ENCODE measurements at places on chromosomes 6 and 20. TPM values are rescaled to one million over a fixed set of nuclear protein-coding genes. Genes with fewer than 3 reads are reported as not detected.

DNA sequence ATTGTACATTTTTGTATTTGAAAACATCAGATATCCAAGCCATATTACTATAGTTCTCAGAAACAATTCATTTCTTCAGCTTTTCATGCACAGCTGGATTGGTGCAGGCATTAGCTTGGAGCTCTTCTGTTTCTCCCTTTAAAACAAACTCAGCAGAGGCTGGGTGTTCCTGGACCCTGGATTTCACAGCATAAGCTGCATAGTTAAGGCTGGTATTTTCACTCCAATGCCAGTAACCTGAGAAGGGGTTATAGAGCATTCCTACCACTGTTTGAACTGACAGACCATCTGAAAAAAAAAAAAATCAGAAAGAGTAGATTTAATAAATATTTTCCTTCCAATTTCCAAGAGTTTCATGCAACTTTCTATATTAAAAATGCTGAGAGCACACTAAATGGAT, 20.1 kb upstream of the FAXC start:
- H3K4me3 ChIP-seq, result no peak overlapping the region
- no peaks in the 10 kb centered on the region for H3K27me3 ChIP-seq
- no peaks in the 10 kb centered on the region for H3K4me1 ChIP-seq
- H3K27ac ChIP-seq, result no peak overlapping the region
- no peaks in the 10 kb centered on the region for H3K36me3 ChIP-seq

DNA sequence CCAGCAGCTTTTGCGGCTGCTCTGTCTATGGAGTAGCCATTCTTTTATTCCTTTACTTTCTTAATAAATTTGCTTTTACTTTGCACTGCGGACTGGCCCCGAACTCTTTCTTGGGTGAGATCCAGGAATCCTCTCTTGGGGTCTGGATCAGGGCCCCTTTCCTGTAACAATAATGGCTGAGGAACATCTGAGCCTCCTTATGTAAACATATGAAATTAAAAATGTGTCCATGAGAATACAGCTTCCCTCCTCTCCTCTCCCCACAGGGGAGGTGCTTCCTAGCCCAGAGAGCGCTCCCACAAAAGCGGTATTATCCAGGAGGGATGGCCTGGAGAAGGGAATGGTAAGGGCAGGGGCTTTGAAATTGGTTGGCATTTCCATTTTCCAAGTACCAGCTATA, 81.1 kb downstream of the PSMG4 start:
- no peaks in the 10 kb centered on the region for H3K36me3 ChIP-seq
- DNase-seq, result no peak
- H3K27ac ChIP-seq, result no peak overlapping the region
- H3K27me3 ChIP-seq, result no peaks in the 10 kb centered on the region
- H3K4me1 ChIP-seq, result no peaks in the 10 kb centered on the region

- peak within 1 kb of the TSS; percentile 94 for H3K27ac ChIP-seq
- H3K27me3 ChIP-seq, result no peaks in the 10 kb centered on the region
- DNase-seq, result peak; percentile 86
Observed at GRCh38 chr6:70413114-70413991, at the start of gene FAM135A. FAM135A (plus strand) TSS chr6:70413508; CDS start chr6:70428343, 14,835 bp downstream.

The SIGLEC1 gene
- polyA plus RNA-seq, result not detected

Measured in keratinocyte (primary cell).